Testis (tissue), 5 donors: ENCODE measurements at places on chromosomes 6 and 20.

DNA sequence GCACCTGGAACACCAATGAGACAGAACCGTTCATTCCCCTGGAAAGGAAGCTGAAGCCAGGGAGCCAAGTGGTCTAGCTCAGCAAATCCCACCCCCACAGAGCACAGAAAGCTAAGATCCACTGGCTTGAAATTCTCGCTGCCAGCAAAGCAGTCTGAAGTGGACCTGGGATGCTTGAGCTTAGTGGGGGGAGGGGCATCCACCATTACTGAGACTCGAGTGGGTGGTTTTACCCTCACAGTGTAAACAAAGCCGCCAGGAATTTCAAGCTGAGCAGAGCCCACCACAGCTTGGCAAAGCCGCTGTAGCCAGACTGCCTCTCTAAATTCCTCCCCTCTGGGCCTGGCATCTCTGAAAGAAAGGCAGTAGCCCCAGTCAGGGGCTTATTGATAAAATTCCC lies 53.1 kb downstream of the KIF16B start:
- DNase-seq, result no peak

DNA sequence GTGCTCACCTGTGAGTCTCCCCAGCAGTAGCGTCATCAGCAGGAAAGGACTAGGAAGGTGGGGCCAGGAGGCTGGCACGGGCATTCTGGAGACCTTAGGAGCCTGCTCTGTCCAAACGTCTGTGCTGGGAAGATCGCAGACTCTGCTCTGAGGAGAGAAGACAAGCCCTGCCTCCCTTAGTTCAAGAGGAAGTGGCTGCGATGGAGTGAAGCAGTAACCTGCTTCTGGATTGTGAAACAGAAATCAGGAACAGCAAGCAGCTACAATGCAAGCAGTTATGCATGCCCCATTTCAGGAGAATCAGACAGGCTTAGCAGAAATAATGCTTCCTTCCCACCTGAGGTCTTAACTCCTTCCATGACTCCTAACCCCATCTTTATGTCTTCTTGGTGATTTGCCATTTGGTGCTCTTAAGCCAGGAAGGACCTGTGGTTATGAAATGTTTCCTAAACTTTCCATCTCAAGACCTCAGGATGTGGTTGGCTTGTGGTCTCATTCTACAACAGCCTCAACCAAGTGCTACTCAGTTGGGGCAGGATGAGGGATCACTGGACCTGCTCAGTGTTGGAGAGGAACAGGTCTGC lies at the start of gene SIRPB1:
Gene SIRPB1 (minus strand): TSS at position 149 of the 584 bp plus-strand sequence. CDS start 65 bp downstream, at position 84.
- DNase-seq, result no peak

DNA sequence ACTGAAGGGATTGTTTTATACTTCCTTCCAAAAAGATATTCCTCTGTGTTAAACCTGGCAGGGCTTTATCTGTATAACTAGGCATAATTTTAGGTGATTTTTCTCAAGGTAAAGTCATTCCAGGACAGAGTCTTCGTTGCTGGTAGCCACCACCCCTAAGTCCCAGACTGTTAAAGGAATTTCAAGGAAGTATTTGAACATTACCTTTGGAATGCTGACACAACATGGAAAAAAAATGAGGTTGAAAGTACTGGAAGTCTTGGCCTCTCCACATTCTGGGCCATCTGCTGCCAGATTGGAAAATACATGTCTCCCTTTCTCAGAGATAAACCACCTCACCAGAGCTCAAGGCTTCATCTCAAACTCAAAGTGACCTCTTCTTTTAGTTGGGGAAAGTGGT lies 27.0 kb upstream of the ETV7 start:
- DNase-seq, result no peak

DNA sequence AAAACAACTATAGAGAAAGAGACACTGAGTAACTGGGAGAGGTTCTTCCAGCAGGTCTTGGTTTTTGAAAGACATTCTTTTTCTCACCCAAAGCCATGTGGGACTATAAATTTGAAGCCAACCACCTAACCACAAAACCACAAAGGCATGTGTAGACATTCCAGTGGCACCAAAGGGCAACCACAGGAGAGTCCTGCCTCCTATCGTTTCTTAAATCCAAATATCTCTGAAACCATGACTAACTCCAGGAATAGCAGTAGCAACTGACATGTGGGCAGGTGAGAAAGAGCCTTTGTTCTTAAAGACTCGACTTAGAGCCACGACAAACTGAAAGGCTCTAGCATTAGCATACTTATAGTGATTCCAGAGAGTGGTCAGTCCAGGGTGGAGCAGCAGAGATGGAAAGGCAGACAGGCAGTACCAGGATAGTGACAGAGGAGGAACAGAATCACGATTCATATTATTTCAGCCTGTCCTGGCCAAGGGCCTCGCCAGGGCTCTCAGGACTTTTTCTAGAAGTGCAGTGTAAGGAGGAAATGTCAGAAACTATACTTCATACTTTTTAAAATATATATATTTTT lies 9.4 kb upstream of the COL9A1 start:
- DNase-seq, result no peak

DNA sequence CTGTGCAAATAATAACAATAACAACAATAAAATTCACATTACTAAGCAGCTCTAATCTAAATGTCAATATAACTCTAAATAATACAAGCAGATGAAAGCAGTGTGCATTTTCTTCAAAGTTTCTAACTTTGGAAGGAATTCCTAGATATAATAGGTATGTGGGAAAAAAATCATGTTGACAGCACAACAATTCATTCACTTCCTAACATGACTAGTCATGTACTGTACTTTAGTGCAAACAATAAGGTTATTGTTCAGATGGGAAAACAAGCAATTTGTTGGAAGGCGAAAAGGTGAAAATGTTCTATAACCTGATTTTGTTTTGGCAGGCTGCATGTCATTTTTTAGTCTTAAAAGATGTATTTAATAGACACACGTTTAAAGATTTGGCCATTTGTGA lies 484.3 kb upstream of the JAG1 start:
- no peak for DNase-seq

- no peak for DNase-seq
Measured at GRCh38 chr6:94349227-94349626, 929.9 kb upstream of the EPHA7 start.
